Osteoblast (primary cell): ENCODE measurements at places on chromosomes 3 and 15.

DNA sequence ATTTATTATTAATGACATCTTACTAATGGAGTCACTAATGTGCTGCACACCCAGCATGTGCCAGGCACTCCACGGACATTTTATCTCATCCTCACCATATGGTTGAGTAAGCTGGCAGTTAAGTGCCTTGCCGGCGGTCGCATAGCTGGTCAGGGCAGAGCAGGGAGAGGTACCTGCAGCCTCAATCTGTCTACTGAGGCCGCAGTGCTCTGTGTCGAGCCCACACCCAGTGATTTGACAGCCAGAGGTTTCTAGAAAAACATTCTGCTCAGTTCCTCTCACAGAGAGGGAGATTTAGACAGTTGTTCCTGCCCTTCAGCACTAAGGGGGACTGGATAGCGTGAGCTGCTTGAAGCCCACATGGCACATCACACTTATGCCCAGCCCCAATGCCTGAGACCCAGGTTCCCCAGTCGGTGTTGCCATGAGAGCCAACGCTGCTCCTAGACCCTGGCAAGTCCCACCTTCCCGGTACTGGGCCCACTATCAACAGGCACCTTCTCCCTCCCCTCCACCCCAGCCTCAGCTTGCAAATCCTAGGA, 2.6 kb downstream of the LIPC start:
- no peak for DNase-seq

- no peak for DNase-seq
Measured at GRCh38 chr3:183464480-183464879, 36.1 kb upstream of the MCF2L2 start.

DNA sequence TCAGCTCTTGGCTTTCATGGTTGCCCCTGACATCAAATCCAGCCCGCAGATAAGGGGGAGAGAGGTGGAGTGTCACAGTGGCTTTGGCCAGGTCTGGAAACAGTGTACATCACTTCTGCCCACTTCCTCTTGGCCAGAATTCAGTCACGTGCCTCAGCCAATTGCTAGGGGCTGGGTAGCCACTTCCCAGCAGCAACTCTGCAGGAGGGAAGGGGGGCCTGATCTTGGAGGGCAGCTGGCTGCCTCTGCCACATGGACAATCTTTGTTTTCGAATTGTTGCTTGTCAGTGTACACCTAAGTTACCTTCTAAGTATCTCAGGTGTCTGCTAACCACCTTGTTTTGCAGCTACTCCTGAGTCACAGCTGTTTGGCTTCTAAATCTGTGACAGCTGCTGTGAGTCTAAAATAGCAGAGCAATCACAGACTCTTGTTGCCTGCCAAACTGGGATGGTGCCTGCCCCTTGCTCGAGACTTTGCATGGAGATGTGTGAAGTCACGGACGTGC, 41.0 kb upstream of the LIMD1 start:
- no peak for DNase-seq

DNA sequence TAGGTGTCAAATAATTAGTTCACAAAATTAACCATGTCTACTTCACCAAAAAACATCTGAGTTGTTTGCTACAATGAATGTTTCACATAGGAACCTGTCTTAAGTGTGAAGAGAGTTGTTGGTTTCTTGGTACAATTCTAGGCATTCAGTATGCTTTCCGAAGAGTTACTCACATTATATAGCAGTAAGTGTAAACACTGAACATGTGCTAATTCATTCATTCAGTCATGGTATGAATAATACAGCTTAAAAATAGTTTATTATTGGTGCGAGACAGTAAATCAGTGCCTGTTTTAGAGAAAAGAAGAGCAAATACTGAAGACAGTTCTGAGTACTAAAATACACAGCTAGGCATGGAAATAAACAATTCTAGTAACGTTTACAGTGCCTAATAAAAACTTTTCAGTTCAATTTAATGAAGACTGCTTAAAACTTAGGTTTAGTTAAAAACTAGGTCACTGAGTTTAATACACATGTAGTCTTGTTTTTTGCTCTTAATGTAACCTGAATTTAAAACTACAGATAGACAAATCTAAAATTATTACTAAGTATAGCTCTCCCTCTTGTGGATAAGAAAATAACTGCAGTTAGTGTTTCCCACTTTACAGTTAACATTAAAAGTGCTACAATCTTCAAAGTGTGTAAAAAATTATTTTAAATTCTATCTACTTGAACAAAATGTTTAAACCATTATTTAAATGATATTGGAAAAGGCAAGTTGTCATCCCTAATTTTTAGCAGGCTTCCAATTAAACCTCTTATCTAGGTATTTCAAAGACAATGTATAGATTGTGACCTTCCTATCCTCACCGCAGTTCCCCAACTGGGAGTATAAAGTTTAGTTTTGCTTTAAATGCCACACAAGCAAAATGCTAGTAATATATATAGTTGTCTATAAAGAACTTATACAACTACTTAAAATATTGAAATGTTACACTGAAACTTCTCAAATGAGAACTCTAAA, 20.1 kb upstream of the ZCWPW2 start:
- DNase-seq, result no peak
